ENCODE measurements at places on chromosomes 11 and 22.
A peak's percentile ranks its signal among the peaks of the same experiment; 100 is the strongest.

DNA sequence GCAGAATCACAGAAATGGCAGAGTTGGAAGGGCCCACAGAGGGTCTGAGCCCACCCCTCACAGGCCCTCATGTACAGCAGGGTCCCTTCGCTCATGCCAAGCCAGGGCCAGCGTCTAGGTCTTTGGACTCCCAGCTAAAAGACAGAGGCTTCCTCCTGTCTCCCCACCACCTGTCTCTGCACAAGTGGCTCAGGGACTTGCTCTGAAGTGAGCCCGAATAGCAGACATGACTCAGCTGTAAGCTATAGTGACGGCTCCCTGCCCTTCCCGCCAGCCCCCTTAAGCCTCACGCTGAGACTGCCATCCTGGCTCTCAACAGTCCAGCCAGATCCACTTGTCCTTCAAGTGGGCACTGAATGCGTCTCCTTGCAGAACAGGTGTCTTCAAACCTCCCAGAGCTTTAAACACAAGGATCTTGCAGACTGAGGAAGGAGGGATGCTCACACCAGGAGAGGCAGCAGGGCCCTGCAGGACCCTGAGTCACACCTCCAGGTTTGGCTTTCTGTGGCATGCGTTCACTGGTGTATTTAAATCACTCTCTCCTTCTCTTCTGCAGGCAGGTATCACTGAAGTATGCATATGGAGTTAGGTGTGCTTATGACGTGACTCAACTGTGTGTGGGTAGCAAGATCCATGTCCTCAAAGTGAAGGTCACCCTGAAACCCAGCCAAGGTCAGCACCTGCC, 154.9 kb downstream of the CACNA1I start:
- DNase-seq, result no peak

- DNase-seq, result no peak
These were observed 1.2 kb downstream of the SLC37A4 start for GRCh38 chr11:119029340-119030028.

DNA sequence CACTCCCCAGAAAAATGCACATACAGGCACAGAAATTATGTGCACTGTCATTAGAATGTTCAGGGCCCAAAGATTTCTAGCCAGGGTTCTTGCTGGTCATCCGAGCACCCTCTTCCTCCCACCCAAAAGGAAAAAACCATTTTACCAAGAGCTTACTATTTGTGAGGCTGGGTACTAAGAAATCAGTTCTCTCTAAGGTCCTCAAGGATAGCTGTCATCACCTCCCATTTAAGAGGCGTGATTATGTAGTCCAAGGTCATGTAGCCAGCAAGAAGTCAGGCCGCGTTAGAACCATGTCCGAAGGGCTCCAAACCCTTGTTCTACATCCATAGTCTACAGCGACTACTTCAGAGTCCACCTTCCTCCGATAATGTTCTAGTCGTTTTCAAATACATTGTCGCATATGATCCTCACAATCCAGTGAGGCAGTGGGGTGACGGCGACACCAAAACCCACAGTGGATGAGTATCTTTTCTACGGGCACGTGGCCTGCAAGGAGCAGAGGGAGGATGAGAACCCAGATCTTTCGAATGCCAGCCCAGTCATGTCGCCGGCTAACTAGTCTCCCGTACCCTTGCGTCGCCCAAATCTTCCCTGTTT, 634 bp downstream of the TIMM8B start:
- no peak for DNase-seq

- DNase-seq, result peak; percentile 25
These were observed 17.5 kb downstream of the KCNJ5 start for GRCh38 chr11:128908391-128909246.

DNA sequence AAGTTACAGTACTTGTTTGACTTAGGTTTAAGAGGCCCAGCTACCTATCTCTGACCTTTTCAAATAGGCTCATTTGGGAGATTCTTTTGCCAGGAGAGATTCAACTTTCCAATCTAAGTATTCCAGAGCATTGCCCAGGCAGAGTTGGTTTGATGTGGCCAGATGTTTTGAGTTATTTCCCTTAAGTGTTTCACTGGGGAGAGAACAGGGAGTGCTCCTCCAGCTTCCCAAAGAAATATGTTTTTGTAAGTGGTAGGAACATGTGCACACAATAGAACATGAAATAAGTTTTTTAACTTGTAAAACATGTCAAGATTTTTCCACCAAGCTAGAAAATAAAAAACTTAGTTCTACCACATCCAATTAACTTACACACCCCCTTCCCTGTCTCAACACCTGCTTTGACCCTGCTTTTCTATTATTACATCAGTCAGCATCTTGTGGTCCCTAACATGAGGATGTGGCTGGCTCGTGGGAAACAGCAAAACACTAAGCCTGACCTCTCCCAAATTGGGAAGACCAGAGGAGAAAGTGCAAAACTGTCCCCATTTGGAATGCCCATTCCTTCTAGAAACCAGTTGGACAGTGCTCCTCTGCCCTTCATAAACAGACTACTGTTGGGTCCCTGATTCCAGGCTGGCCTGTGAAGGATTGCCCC, 70.4 kb upstream of the RASSF10 start:
- no peak for DNase-seq

GRCh38 chr11:62732830-62733229, 4.5 kb downstream of the TTC9C start:
- DNase-seq, result no peak

- no peak for DNase-seq
These were observed 20.7 kb upstream of the MTMR2 start for GRCh38 chr11:95944623-95945022.

Measured in fibroblast of skin of left quadriceps (primary cell).